ENCODE measurements at places on chromosomes 4 and X.

DNA sequence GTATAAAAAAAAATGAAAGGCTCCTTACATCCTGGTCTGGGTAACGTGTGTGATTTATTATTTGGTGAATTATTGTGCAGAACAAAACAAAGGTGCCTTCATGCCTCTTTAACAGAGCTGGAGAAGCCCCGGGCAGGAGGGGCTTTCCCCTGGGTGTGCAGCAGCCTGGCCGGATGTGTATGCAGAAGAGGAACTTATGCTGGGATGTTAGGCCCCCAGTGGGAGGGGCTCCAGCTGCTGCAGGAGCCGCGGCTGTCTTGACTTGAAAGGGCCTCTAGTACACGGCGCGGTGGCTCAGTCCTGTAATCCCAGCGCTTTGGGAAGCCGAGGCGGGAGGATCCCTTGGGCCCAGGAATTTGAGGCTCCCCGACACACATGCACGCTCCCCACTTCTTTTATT, 16.0 kb downstream of the CCNQ start:
- DNase-seq, result no peak

DNA sequence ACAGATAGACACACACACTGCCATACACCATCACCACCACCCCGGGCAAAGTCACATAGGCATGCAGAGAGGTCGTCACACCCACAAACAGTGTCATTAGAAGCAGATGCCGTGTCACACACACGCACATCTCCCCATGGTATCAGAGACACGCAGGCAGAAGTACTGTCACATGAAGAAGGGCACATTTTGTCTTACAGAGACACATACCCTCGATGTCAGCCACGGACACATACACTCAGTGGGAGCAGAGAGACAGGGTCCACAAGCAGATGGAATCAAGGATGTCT, 3.3 kb downstream of the NALF2 start:
- no peak for DNase-seq

GRCh38 chr4:145337391-145337790, 144.3 kb upstream of the SMAD1 start:
- DNase-seq, result no peak

GRCh38 chr4:138188406-138189084, 53.6 kb downstream of the SLC7A11 start:
- no peak for DNase-seq

All from pons (tissue), 1 donor.